ENCODE measurements at places on chromosomes 12 and 14.

GRCh38 chr12:102504871-102505270 lies 24.5 kb upstream of the IGF1 start:
- DNase-seq: no peak

- no peak for DNase-seq
These were observed 745 bp upstream of the PPP1R36 start for GRCh38 chr14:64549016-64549415.

DNA sequence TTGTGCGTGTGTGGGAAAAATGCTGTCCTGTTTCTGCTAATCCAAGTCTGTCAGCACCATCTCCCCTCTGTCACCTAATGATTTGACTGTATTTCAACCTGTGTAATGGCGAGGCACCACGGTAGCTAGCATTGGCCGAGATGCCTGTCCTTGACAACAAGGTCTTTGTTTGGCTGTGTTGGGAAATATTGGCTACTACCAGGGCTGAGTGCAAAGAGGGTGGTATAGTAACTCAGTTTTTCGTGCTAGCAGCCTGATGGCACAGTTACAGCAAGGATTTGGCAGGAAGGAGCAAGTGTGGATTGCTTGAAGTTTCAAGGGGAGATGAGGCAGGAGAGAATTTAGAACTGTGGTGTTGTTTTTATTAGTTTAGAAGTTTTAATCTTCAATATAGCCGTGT lies 440.3 kb upstream of the RGS6 start:
- no peak for DNase-seq

DNA sequence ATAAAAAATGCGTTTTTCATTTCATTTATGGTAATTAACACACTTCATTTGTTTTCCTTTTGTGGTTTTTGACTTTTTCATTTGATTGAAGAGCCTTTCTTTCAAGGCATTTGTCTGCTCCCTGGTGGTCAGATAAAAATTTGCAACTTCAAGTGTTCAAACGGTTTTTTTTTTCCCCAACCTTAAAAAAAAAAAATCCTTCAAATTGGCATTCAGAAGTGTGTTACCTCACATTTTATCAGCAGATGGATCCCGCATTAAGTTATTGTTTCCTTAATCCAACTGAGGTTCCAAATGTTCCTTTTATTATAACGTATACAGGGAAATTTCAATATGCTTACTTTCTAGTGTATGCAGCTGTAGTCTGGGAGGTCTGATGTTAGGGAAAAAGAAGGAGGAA lies 47.2 kb downstream of the MYF5 start:
- DNase-seq: no peak

- DNase-seq: no peak
These were observed 40.8 kb downstream of the RPS6KA5 start for GRCh38 chr14:91019673-91020072.

- no peak for DNase-seq
These were observed 83.3 kb downstream of the MIA2 start for GRCh38 chr14:39316830-39317553.

- DNase-seq: peak; percentile 7
These were observed 28.6 kb downstream of the EML1 start for GRCh38 chr14:99821519-99822508.

DNA sequence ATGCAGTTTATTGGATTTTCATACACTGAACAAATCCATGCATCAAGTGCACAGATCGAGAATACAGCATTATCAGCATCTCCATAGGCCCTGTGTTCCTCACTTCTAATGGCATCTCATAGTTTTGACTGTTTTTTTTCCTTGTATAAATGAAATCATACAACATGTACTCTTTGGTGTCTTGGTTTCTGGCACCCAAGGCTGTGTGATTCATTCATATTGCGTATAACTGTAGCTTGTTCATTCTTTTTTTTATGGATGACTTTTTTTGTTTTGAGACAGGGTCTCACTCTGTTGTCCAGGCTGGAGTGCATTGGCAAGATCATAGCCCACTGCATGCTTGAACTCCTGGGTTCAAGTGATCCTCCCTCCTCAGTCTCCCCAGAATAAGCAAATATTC lies 14.3 kb downstream of the RASSF8 start:
- no peak for DNase-seq

DNA sequence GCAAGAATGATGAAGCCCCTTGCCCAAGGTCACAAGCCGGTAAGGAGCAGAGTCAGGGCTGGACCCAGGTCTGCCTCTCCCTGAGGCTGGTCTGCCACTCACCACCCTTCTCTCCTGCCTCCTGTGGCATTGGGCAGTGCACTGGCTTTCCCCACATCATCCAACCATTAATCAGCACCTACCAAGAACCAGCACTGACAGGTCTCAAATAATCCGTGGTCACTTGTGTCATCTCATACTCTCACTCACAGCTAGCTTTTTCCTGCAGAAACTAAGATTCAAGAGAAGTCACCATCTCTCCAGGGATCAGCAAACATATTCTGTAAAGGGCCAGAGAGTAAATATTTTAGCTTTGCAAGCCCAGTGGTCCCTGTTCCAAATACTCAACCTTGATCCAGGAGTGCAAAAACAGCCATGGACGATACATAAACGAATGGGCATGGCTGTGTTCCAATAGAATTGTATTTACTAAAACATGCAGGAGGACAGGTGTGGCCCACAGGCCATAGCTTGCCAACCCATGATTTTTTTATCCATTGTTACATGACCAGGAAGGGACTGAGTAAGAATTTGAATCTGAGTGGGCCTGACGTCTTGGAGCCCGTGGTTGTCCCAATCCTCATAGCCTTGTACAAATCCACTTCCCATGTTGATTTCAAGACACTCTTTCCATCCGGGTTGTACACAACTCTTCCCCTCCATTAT lies 374.2 kb downstream of the BCL11B start:
- no peak for DNase-seq

DNA sequence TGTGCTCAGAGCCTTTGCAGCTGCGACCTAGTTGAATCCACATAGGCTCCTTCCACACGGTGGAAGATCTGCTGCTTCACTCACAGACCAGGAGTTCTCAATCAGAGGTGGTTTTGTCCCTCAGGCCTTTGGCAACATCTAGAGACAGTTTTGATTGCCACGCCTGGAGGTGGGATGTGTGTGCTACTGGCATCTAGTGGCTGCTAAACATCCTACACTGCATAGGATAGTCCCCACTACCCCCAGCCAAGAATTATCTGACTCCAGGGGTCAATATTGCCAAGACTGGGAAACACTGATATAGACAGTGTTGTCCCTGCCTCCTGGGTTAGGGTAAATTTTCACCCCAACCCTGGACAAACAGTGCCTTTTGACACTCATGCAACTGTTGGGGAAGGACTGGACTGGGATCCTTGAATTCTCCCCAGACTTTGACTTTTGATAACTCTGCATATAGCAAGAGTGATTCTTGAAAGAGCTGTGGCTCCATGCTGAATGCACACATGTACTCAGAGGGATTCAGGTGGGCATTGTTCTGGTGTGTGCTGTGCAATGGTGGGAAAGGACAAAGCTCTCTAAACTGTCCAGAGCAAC lies 39.8 kb downstream of the BAZ2A start:
- no peak for DNase-seq

DNA sequence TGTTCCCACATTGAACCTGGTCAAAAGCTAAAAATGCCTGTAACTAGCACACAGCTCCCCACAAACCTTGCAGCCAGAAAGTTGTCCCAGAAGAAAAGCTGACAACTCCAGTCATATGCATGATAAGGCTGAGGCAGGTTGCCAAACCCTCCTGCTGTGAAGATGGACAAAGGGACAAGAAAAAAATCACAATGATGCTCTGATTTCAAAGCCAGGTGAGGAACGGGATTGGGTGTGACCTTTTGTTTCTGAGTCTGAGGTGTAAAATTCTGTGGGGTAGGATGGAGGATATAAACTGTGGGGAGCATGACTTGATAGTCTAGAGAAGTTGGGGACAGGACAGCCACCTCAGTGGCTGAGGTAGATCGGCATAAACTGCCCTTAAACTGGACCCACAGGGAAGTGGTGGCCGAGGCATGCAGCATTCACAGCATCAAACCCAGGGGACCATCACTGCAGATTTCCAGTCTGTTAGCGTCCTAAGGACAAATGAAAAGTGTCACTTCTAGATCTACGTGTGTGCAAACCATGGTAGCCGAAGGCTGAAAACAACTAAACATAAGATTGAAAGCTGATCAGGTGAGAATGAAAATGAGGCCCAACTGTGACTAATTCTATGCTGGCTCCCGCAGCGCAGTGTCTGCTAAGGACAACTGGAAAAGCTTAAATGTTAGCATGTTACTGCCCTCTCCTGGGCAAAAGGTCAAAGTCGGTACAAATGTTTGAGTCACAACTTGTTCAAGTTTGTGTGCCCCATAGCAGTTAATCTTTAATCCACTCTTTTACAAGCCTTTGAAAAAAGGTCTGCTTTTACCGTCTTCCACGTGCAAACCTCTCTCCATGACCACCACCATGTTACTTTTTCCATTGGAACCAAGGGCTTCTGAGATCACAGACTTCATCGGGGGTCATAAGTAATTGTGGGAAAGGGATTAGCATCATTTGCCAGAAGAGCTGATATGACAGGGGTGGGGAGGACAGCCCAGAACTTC lies 39.8 kb downstream of the GRIN2B start:
- peak; percentile 36 for DNase-seq

- no peak for DNase-seq
These were observed 7.1 kb downstream of the PTHLH start for GRCh38 chr12:27965411-27965810.

GRCh38 chr12:76055393-76055792 lies 23.8 kb upstream of the PHLDA1 start:
- DNase-seq: no peak

- DNase-seq: no peak
These were observed 127.3 kb upstream of the CCND2 start for GRCh38 chr12:4145990-4146859.

DNA sequence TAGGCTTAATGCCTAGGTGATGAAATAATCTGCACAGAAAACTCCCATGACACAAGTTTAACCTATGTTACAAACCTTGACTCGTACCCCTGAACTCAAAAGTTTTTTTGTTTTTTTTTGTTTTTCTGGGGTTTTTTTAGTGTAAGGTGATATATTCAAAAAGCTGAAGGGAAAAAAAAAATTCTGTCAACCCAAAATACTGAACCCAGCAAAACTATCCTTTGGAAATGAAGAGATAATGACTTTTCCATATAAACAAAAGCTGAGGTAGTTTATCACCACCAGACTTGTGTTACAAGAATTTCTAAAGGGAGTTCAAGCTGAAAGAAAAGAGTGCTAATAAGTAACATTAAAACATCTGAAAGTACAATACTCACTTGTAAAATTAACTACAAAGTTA lies 448.1 kb downstream of the KCNH5 start:
- DNase-seq: no peak

DNA sequence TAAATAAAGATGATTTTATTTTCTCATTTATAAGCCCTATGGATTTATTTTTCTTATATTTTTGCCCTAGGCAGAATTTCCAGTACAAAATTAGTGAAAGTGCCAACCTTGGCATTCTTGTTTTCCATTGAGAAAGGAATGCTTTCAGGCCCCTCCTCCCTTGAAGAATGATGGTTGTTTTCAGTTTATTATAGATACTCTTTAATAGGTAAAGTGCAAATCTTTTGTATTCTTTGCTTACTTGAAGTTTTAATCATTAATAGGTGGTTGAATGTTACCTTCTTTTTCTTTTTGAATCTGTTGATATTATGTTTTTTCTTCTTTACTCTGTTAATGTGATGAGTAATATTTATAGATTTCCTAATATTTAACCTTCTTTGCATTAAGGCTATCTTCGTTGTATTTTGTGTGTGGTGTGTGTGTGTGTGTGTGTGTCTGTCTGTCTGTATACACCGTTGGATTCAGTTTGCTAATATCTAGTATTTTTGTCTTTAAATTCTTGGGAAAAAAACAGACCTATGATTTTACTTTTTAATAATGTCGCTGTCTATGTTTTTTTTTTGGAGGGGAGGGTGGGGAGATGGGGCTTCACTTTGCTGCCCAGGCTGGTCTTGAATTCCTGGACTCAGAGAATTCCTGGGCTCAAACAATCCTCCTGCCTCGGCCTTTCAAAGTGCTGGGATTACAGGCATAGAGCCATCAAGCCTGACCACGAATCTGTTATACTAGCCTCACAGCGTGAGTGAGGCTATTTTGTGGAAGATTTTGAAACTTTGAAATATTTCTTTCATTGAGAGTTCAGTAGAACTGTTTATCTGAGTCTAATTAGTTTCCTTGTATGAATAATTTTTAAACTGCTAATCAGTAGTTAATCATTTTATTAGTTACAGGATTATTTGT lies 13.5 kb downstream of the SRGAP1 start:
- no peak for DNase-seq

DNA sequence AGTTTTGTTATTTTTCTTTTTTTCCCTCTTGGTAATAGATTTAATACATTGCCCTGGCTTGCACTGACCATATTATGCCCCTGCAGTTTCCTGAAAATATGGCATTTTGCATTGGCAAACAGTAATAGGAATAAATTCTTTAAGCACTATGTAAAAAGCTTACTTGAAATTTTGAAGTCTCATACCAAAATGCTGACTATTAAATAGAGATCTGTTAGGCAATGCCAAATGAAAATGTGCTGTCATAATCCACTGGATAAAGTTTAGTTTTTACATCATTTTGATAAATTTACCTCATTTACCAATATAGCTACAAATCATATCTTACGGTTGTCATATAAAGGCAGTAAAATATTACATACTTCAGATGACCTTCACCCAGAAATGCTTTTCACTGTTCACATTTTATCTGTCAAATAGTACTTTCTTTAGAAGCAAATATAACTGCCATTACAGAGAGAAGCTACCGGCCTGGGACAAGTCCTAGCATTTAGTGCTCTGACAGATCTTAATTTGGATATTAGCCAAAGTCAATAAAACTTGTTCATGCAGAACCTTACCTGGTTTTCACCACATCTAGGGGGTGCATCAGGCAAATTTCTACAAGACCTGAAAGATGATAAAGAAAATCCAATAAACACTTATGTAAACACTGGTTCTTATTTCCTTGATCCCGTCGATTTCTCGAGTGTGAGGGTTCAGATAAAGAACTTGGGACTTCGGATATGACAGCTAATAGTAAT lies 212.9 kb downstream of the PAX9 start:
- no peak for DNase-seq
